ENCODE measurements at places on chromosomes 6 and 20. TPM values are rescaled to one million over a fixed set of nuclear protein-coding genes. Genes with fewer than 3 reads are reported as not detected.

DNA sequence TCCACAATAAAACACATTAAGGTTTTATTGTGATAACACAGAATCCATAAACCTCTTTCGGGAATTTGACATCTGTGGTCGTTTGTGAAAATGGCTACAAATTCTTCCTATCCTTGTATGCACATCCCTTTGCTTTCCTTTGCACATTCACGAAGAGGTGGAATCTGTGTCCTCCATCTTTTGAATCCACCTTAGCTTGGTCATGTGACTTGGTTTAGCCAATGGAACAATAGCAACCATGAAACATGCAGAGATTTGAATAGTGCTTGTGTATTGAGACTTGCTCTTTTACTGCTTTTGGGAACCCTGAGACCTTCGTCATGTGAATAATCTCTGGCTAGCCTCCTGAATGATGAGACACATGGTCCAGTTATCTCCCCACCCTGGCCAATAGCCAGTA, 49.7 kb upstream of the NOP56 start:
- no peak overlapping the region for H3K4me3 ChIP-seq
- no peak for DNase-seq
- no peaks in the 10 kb centered on the region for H3K27me3 ChIP-seq
- H3K4me1 ChIP-seq, result peaks cover 29% of the 10 kb centered on the region
- H3K27ac ChIP-seq, result no peak overlapping the region

DNA sequence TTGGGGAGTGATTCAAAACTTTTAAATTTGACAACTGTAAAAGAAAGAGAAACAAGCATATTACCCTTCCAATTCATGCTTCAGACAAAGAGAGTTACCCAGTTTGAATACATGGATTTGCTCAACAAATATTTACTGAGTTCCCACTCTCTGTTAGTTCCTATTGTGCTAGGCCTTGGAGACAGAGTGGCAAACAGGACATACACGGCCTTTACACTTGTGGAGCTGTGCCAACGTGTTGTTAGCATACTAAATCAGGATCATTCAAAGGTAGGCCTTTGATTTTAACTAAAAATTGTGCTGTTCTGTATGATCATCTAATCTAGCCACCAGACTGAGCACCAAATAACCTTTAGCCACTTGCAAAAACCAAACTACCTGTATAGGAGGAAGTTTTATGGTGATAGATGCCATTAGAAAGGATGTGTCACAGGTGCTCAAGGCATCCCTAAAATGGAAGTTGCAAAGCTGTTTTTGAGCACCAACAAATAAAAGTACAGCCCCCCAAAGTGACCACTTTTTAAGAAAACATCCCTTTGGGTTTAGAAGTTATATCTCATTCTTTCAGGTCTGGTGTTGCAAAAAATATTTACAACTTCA, 84.5 kb downstream of the CHD6 start:
- no peak overlapping the region for H3K27ac ChIP-seq
- DNase-seq, result no peak
- H3K36me3 ChIP-seq, result peaks cover 25% of the 10 kb centered on the region
- no peaks in the 10 kb centered on the region for H3K27me3 ChIP-seq

DNA sequence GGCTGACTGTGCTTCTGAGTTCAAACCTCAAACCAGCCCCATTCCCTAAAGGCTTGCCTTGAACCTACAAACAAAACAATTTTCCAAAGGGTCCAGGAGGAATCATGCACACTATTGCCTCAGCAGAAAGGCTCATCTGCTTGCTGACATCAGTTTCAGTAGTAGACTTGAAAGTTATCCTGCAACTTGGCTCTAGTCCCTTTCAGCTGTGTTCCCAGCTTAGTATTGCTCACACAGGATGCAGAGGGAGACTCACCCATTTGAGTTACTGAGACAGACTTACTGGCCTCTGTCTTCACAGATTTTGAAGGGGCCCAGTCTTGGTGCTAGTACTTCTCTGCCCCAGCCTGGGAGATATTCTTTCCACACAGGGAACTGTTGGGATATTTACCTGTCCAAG, 38.5 kb upstream of the TFB1M start:
- no peaks in the 10 kb centered on the region for H3K27me3 ChIP-seq
- no peaks in the 10 kb centered on the region for H3K36me3 ChIP-seq
- no peak overlapping the region for H3K4me3 ChIP-seq
- no peak overlapping the region for H3K27ac ChIP-seq
- no peaks in the 10 kb centered on the region for H3K4me1 ChIP-seq

Gene SNX3
- 209 TPM for total RNA-seq
